Right atrium auricular region (tissue), 2 donors: ENCODE measurements at places on chromosomes 6 and 20. TPM values are rescaled to one million over a fixed set of nuclear protein-coding genes. Genes with fewer than 3 reads are reported as not detected.

- no peak for DNase-seq
Observed at GRCh38 chr6:136487759-136488425, 62.3 kb downstream of the MAP7 start.

The TRIM38 gene
- 5.2 TPM for total RNA-seq

The MTFR2 gene
- total RNA-seq, result not detected

DNA sequence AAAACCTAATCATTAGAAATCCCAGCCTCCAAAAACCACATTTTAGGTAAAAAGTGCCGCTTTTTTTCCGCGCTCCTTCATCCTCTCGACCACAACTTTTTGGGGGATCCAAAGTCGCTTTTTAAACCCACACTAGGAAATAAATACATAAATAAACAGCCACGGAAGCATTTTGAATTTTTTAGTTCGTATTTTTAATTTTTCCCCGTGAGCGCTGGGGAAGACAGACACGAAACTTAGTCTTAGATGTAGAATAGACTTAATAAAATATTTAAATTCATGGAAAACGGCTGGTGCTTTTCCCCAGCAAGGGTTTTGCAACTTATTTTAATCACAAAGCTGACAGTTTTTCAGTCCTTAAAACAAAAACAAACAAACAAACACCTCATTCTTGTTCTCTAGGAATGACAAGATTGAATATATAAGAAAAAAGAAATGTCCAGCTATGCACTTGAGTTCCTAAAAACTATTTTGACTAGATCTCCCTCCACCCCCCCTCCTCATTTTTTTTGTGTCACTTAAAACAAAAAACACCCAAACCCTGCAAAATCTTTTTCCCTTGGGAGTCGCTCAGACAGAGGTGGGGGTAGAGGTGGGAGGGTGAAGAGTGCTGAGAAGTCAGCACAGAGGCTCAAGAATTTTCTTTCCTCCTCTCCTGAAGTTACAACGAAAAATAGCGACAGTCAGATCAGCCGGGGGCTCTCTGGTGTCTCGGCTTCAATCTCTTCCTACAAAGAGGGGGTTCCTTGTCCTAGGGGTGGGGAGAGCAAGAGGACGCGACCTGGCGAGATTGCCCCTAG lies 43.4 kb upstream of the SUPT3H start:
- DNase-seq, result no peak

DNA sequence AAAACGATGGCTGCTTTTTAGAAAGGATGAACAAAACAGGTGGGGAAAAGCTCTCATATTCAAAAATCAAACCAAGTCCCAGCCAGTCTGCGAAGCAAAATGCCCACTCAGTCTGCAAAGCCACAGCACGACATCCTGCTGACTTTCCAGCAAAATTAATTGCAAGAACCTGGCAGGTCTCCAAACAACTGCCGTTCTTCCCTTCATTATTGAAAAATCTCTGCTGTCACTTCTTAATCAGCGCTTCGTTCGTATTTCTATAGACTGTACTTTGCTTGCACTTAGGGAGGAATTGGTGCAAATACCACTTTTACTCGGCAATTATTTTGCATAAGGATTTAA lies 222.4 kb downstream of the CBLN4 start:
- DNase-seq, result no peak

DNA sequence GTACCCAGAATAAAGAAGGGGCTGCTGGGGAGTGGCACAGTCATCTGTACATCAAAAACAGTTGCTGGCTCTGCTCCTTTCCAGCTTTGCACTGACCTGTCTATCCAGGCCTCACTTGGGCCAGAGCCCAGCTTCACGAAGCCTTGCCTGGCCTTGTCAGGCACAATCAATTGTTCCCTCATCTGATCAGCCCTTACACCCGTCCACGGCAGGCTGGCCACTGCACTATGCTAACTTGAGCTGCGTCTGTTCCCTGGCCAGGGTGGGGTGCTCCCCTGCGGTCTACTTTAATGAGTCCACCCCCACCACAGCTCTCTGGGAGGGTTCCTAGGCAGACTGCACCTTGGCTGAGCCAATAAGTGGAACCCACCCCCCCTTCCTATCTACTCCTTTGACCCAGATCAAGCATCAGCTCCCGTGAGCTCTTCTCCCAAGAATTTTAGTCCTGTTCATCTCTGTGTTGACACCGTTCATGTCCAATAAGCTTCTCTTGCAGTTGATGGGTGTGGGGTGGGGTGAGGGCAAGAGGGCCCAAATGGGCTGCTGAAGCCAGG lies 74.3 kb upstream of the MLN start:
- DNase-seq, result no peak
